AG08395 (cell line): ENCODE measurements at places on chromosomes 13 and 19.
A peak's percentile ranks its signal among the peaks of the same experiment; 100 is the strongest.

- DNase-seq, result no peak
Observed at GRCh38 chr13:85091631-85092234, 707.5 kb downstream of the SLITRK6 start.

DNA sequence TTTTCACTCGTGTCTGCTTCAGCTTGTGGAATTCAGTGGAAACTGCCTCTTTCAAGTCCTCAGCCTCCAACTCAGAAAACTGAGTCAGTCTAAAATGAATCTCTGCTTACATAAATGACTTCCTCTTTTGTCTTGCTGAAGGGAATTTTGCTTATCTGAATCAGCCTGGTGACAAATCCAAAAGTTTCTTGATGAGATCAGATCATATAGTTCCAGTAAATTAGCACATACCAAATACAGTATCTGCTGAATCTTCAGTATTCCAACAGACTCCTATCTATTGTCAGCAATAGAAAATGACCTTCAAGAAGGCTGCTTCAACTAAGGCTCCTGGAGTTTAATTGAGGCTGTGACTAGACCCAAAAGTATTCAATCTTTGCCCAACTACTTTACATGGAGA lies 290.0 kb downstream of the MZT1 start:
- DNase-seq, result peak; percentile 39

DNA sequence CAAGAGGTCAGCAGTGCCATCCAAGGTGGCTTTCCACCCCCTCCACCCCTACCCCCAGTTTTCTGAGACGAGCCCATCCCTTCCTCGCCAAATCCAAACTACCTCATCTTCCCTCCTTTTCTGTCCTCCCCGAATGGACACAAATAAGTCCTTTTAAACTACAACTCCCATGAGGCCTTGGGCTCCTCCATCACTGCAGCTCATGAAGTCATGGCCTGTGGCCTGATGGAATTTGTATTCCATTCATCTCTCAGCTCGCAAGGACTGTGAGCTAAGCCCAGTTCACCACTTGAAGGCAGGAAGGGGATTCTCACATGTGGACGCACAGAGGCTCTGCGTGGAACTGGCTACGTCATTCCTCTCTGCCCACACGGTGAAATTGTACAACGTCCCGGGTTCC lies 12.5 kb downstream of the PTPRH start:
- no peak for DNase-seq

GRCh38 chr19:48290401-48290770 lies 20.5 kb downstream of the ZNF114 start:
- peak; percentile 62 for DNase-seq

- peak; percentile 55 for DNase-seq
Observed at GRCh38 chr13:37173214-37173613, 67.8 kb upstream of the CSNK1A1L start.
